ENCODE measurements at places on chromosomes 5 and 9. TPM values are rescaled to one million over a fixed set of nuclear protein-coding genes. Genes with fewer than 3 reads are reported as not detected.

The UBAP2 gene
- total RNA-seq: 16.7 TPM

The HTR4 gene
- total RNA-seq: not detected

The C5orf52 gene
- not detected for total RNA-seq

The CACNA1B gene
- under 0.01 TPM for total RNA-seq

The NME5 gene
- 2.7 TPM for total RNA-seq

The PIP5K1B gene
- not detected for total RNA-seq

The PCDHA9 gene
- total RNA-seq: 0.16 TPM

The DNM1 gene
- total RNA-seq: 63.7 TPM

The CNTFR gene
- total RNA-seq: not detected

The SLC22A4 gene
- total RNA-seq: 4.4 TPM

The CRAT gene
- total RNA-seq: 46.4 TPM

The ANKRD31 gene
- 0.09 TPM for total RNA-seq

The SWI5 gene
- 50.3 TPM for total RNA-seq

The ALDH1A1 gene
- total RNA-seq: 10.1 TPM

The ITGA2 gene
- total RNA-seq: 8.3 TPM

The DPYSL3 gene
- 115 TPM for total RNA-seq

The CHSY3 gene
- total RNA-seq: 1.3 TPM

The SLC34A1 gene
- not detected for total RNA-seq

The IZUMO3 gene
- not detected for total RNA-seq

The LRRC14B gene
- not detected for total RNA-seq

The GPR151 gene
- not detected for total RNA-seq

The MELK gene
- 6.5 TPM for total RNA-seq

The PCSK5 gene
- total RNA-seq: 4.7 TPM

The TCF7 gene
- 3.9 TPM for total RNA-seq

The ENC1 gene
- total RNA-seq: 14.5 TPM

The TRPM3 gene
- total RNA-seq: 0.32 TPM

The PDE6A gene
- total RNA-seq: not detected

The PKD2L2 gene
- not detected for total RNA-seq

The AK8 gene
- total RNA-seq: 0.47 TPM

The PIP5KL1 gene
- total RNA-seq: 3.5 TPM

The BASP1 gene
- 34.2 TPM for total RNA-seq

The FCHO2 gene
- 13.9 TPM for total RNA-seq

The GMCL2 gene
- not detected for total RNA-seq

The CCNJL gene
- under 0.01 TPM for total RNA-seq

The SLC6A19 gene
- total RNA-seq: not detected

The BAAT gene
- not detected for total RNA-seq

The PFN3 gene
- total RNA-seq: not detected

The PAX5 gene
- total RNA-seq: not detected

The TEK gene
- total RNA-seq: 15.6 TPM

The RAI14 gene
- total RNA-seq: 56.6 TPM

The DNAH5 gene
- 0.47 TPM for total RNA-seq

The LCN2 gene
- not detected for total RNA-seq

The ORM2 gene
- total RNA-seq: not detected

The GNA14 gene
- 0.16 TPM for total RNA-seq

The CDX1 gene
- total RNA-seq: not detected

The SPAG8 gene
- 1.5 TPM for total RNA-seq

The STK10 gene
- total RNA-seq: 16.8 TPM

The PTGES gene
- 48.9 TPM for total RNA-seq

The ANKRD34B gene
- not detected for total RNA-seq

The KLF4 gene
- total RNA-seq: 24.7 TPM

The LRRC70 gene
- total RNA-seq: 0.79 TPM

The TERT gene
- not detected for total RNA-seq

The SVEP1 gene
- total RNA-seq: 62.5 TPM

The FBP2 gene
- total RNA-seq: not detected

The PPIC gene
- 84.0 TPM for total RNA-seq
